ENCODE measurements at places on chromosomes 16 and 17.

GRCh38 chr17:77441940-77442339 is 301.2 kb downstream of the SEC14L1 start:
- no peak for DNase-seq

DNA sequence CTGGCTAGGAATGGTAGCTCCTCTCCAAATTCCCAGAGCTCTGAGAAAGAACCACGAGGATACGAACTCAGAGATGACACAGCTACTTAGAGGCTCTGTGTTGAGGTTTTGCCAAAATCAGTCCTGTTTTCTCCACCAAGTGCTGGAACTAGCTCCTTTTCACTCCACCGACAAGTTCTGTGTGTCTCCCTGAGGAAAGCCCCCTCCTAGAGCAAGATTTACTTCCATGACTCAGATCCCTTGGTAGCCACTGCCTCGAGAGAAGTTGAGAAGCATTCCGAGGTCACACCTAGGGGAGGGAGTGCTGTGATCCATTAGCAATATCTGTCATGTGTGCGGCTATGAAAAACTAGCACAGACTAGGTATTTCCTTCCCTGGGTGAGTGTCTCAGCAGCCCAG is 30.6 kb downstream of the IL21R start:
- no peak for DNase-seq

DNA sequence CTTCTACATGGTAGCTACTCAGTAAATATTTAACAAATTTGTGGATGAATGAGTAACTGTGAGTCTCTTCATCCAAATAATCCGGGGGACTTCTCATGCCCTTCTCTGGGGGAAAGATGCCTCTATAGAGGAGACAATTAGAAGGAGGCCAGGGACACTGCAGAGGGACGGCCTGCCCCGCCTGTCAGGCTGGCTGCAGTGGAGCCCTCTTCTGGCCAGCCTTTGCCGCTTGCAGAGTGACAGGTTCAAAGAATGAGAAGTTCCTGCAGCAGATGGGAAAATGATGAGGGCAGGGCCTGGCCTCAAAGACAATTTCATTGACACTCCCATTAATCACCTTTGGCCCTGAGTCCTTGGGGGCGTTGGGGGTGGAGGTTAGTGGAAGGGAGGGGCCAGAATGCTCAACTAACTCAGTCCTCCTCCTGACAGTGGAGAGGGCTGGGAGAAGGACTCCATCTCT is 339.0 kb downstream of the MAF start:
- DNase-seq = peak; percentile 9

DNA sequence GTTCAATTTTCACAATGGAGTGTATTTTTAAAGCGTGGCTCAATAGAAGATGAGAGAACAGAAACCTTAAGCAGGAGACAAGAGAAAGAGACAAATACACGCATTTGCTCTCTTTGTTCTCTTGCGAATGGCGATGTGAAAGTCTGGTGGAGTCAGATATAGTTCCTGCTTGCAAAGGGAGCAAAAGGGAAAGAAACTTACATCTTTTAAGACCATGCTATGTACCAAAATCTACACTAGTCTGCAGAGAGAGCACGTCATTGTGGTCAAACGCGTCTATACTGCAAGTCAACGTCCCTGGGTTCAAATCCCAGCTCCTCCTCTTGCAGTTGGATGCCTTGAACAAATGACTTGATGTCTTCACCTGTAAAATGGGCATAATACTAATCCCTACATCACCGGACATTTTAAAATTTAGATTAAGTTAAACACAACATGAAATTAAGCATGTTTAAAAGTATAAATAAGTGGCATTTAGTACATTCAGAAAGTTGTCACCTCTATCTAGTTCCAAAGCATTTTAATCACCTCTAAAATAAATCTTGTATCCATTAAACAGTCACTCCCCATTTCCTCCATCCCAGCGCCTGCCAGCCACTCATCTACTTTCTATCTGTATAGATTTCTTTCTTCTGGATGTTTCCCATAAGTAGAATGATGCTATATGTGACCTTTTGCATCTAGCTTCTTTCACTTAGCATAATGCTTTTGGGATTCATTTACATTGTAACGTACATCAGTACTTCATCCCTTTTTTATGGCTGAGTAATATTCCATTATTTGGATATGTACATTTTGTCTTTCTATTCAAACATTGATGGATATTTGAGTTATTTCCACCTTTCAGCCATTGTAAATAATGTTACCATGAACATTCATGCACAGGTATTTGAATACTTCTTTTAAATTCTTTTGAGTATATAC is 406.9 kb downstream of the TMEM114 start:
- DNase-seq = no peak

DNA sequence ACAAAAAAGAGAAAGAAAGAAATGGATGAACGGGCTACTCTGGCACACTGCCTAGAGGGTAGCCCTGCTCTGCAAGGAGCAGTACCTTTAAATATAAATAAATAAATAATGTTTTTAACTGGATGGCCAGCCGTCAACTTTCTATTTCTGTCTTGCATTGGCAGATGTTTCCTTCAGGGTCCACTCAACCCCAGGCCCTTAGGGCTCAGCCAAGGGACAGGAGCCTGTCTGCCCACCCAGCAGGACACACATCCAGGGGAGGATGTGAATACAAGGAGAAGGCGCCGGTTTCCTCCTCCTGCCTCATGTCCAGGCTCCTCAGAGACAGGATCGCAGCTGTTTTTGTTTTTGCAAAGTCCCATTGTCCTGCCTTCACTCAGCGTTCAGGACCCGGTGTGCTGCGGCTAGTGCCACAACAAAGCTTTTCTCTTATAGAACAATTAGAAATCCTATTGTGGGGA is 22.6 kb downstream of the TTYH2 start:
- no peak for DNase-seq

- peak; percentile 27 for DNase-seq
These were observed 1.3 kb downstream of the METTL23 start for GRCh38 chr17:76727745-76728456.

GRCh38 chr17:32492264-32492589 is 5.4 kb downstream of the CDK5R1 start:
- no peak for DNase-seq

DNA sequence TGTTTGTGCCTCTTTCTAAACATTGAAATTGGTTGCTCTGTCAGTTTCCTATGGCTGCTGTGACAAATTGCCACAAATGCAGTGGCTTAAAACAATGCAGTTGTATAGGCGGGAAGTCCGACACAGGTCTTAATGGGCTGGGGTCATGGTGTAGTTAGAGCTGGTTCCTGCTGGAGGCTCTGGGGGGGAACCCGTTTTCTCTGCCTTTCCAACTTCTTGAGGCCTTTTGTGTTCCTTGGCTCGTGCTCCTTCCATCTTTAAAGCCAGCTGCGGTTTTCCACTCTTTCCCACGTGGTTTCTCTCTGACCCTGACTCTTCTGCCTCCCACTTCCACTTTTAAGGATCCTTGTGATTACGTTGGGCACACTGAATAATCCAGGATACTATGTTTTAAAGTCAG is 12.5 kb downstream of the EPN2 start:
- no peak for DNase-seq

DNA sequence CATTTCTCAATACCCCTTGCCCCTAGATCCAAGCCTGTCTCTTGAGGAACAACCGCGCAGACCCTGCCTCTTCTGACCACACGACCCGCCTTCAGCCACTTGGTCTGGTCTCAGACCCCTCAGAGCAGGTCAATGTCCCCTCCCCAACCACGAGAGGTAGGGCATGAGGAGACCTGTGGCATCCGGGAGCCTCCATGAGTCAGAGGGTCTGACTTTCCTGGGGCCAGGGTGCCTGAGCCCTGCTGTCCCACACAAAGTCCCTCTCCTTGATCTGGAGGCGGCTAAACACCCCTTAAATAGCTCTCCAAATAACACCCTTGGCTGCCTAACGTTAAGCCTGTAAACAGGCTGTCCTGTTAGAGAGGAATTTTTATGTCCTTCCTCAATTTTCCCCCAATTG is 5.1 kb downstream of the CARMIL2 start:
- no peak for DNase-seq

GRCh38 chr17:41352597-41353366 is 2.2 kb upstream of the KRT33A start:
- no peak for DNase-seq

DNA sequence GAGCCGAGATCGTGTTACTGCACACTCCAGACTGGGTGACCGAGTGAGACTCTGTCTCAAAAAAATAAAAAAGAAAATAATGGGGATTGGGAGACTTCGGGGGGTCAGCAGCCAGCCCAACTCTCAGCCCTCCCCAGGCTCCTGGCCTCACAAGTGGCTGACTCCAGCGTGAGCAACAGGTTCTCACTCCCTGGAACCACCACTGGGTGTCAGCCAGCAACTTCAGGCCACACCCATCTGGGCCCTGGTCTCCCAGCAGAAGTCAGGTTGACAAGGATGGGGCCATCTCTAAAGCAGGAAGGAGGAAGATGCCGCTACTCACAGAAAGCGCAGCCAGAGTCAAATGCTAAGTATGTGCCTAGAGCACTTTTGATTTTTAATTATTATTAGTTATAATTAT is 139.4 kb downstream of the C16orf78 start:
- DNase-seq = no peak

DNA sequence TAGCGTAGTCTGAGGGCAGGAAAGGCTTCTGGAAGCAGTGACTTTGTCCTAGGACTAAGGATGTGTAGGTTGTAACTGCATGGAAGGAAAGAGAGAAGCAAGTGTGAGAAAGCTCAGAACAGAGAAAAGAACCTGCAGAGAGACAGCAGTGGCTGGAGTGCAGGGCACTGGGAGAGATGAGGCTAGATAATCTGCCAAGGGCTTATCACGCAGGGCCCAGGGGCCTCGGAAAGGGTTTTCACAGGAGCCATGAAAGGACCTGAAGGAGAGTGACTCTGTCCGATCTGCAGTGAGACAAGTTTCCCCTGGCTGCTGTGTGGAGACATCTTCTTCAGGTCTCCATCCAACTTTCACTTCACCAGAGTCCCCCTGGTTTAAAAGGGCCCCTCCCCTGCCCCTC is 7.1 kb upstream of the SRCAP start:
- no peak for DNase-seq

DNA sequence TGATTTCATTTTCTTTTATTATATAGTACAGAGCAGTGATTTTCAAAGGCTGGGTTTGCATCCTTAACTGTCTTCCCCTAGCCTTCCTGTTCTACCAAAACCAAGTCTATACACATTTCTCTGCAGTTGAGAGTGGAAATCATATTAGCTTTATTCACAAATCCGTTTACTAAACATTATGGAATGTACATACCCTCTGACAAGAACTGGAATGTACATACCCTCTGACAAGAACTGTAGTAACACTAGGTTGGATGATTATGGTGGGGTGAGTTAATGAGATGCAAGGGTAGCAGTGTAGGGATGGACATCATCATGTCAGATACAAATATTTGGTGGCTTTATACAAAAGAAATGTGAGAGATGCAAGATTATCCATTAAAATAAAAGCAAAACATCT is 154.8 kb downstream of the CYB561 start:
- no peak for DNase-seq

DNA sequence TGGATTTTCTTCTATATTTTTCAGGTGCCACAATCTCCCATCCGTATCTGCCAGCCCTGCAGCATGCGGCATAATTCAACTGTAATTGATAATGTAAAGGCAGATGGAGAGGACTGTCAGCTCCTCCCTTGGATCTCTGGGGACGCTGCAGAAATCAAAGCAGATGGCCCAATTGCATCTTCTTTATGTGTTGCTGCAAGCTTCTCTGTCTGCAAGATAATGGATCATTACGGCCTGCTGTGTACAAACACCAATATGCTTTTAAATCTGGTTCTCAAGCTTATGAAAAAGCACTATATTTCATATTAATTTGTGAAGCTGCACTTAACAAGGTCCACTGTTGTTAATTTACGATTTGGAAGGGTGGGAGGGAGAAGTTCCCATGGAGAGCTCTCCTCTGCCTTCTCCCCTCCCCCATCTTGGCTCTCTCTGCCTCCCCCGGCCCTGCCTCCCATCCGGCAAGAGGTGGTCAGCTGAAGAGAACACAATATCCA is 607.5 kb downstream of the TOX3 start:
- no peak for DNase-seq

DNA sequence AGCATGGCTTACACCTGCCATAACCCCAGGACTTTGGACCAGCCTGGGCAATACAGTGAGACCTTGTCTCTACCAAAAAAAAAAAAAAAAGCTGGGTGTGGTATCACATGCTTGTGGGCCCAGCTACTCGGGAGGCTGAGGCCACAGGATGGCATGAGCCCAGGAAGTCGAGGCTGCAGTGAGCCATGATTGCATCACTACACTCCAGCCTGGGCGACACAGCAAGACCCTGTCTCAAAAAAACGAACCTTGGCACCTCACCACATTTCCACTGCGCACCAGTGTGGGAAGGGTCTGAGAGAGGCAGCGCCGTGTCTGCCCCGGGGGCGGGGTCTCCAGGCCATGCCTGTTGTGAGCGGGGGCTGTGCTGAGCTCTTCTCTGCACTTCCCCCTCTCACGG is 6.3 kb downstream of the ACSF3 start:
- DNase-seq = no peak

DNA sequence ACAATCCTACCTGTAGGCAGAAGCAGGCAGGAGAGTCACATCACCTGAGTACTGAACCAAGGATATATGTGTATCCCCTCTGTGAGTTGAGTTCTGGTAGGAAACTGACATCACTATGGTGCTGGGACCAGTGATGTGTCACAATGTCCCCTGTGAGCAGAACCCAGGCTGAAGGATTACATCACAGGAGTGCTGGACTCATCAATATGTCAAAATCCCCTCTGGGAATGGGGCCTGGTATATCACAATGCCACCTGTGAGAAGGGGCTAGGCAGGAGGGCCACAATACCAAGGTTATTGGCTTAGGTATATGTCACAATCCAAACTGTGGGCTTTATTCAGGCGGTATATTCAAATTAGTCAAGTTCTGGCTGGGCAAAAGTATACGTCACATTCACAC is 2098.3 kb downstream of the TP53TG3F start:
- no peak for DNase-seq

GRCh38 chr17:80359422-80360110 is 55.4 kb upstream of the ENDOV start:
- DNase-seq = no peak

GRCh38 chr16:9090101-9090959 is 1.1 kb upstream of the HAPSTR1 start:
- DNase-seq = no peak

- no peak for DNase-seq
These were observed 39.7 kb downstream of the VPS35L start for GRCh38 chr16:19595043-19595767.

DNA sequence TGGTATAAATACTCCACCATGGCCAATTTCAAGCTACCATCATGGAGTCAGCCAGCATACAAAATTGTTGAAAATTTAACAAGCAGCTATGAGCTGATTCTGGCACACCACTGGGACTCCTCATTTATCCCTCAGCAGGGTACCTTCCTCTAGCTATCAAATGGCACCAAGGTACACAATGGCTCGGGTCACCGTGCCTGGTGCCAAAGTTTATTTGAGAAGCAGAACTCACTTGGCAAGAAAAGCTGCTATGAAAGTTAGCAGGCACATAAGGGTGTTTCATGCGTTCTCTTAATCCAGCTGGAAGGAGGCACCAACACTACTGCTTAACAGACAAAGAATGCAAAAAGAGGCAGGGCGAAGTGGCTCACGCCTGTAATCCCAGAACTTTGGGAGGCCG is 51.6 kb downstream of the IKZF3 start:
- DNase-seq = no peak
